ENCODE measurements at places on chromosomes 2 and 18. TPM values are rescaled to one million over a fixed set of nuclear protein-coding genes. Genes with fewer than 3 reads are reported as not detected.

KIAA2012 gene
- not detected for polyA plus RNA-seq

ITGA4 gene
- polyA plus RNA-seq: 256 TPM

BMP10 gene
- not detected for polyA plus RNA-seq

CHRNG gene
- not detected for polyA plus RNA-seq

ACMSD gene
- not detected for polyA plus RNA-seq

SLC14A1 gene
- polyA plus RNA-seq: 3.6 TPM

MRPL53 gene
- polyA plus RNA-seq: 120 TPM

COL4A3 gene
- polyA plus RNA-seq: not detected

PDE1A gene
- not detected for polyA plus RNA-seq

DPYSL5 gene
- not detected for polyA plus RNA-seq

RAB6D gene
- polyA plus RNA-seq: not detected

NDC80 gene
- 6.4 TPM for polyA plus RNA-seq

CRYGD gene
- not detected for polyA plus RNA-seq

RIT2 gene
- polyA plus RNA-seq: not detected

PLA2R1 gene
- not detected for polyA plus RNA-seq

ACVR1 gene
- 16.1 TPM for polyA plus RNA-seq

TUBA4B gene
- not detected for polyA plus RNA-seq

SCN9A gene
- polyA plus RNA-seq: not detected

NUP35 gene
- 8.7 TPM for polyA plus RNA-seq

CCDC148 gene
- not detected for polyA plus RNA-seq

PSMA8 gene
- 1.7 TPM for polyA plus RNA-seq

ASXL3 gene
- polyA plus RNA-seq: not detected

FAM117B gene
- polyA plus RNA-seq: 4.8 TPM

GPR45 gene
- not detected for polyA plus RNA-seq

ACTG2 gene
- not detected for polyA plus RNA-seq

CENPA gene
- polyA plus RNA-seq: not detected

CYP26B1 gene
- not detected for polyA plus RNA-seq

C2orf80 gene
- polyA plus RNA-seq: not detected

FBXO36 gene
- polyA plus RNA-seq: 2.2 TPM

POTEC gene
- polyA plus RNA-seq: not detected

MYOM1 gene
- 0.09 TPM for polyA plus RNA-seq

MARCHF4 gene
- polyA plus RNA-seq: not detected

DSG1 gene
- polyA plus RNA-seq: not detected

TXNDC2 gene
- polyA plus RNA-seq: not detected

SIX2 gene
- not detected for polyA plus RNA-seq

TGFA gene
- 0.46 TPM for polyA plus RNA-seq

NPC1 gene
- polyA plus RNA-seq: 14.0 TPM

KRTCAP3 gene
- polyA plus RNA-seq: 9.4 TPM

ST6GAL2 gene
- not detected for polyA plus RNA-seq

SLC9A4 gene
- polyA plus RNA-seq: not detected

MAP3K19 gene
- not detected for polyA plus RNA-seq

GALNT14 gene
- not detected for polyA plus RNA-seq

ANKRD53 gene
- polyA plus RNA-seq: not detected

ZAP70 gene
- polyA plus RNA-seq: 149 TPM

STRN gene
- 10.2 TPM for polyA plus RNA-seq

MGAT4A gene
- 223 TPM for polyA plus RNA-seq

CDK15 gene
- not detected for polyA plus RNA-seq

CYP1B1 gene
- not detected for polyA plus RNA-seq

RESP18 gene
- not detected for polyA plus RNA-seq

HOXD12 gene
- not detected for polyA plus RNA-seq

DIPK1C gene
- polyA plus RNA-seq: not detected

SOX11 gene
- not detected for polyA plus RNA-seq

KLHL14 gene
- not detected for polyA plus RNA-seq

TDRD15 gene
- 0.03 TPM for polyA plus RNA-seq

GAREM1 gene
- polyA plus RNA-seq: not detected

RAX gene
- not detected for polyA plus RNA-seq

C2orf81 gene
- 1.6 TPM for polyA plus RNA-seq

CAPN14 gene
- 0.36 TPM for polyA plus RNA-seq

CHST9 gene
- polyA plus RNA-seq: not detected
